NCI-H2227 treated with DMSO at 0.1 percent for 48 hours (cell line): ENCODE measurements at places on chromosomes 5 and 9.

DNA sequence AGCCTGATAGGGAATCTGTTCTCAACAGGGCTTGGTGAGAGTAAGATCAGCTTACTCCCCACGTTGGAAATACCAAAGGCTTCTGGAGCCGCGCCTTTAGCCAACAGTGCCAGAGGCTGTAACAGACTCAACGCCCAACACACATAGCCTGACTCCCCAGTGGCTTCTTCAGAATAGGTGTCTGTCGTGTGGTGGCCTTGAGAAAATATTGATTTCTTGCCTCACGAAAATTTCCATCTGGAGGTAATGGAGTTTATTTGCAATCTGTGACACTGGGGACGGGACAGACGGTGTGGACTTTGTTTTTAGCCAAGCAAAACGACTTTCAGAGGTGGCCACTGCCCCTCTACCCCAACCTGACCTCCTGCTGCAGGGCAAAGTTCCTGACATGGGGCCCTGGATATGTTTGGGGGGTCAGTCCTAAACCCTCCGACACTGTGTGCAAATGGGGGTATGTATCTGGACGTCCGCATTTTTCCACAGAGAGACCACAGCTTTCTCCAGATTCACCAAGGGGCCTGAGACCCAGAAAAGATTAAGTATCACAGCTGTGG is 189.3 kb downstream of the CDK5RAP2 start:
- DNase-seq = no peak

DNA sequence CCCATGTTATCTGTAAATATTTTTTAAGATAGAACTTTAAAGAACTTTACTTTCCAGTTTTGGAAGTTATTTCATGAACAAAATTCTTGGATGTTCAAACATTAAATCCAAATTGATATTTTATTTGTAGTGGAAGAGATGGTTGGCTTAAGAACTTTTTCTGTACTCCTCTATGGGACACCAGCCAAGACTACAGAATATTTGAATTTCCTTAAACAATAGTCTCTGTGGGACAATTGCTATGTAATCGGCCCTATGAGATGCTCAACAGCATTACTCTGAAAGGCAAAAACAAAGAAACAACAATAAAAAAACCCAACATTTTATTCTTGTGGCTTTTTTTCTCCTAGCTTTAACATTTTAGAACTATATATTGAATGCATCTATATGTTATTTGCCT is 289.3 kb downstream of the ARHGEF28 start:
- no peak for DNase-seq

- no peak for DNase-seq
Observed at GRCh38 chr9:137602661-137603060, 2.8 kb upstream of the ARRDC1 start.

DNA sequence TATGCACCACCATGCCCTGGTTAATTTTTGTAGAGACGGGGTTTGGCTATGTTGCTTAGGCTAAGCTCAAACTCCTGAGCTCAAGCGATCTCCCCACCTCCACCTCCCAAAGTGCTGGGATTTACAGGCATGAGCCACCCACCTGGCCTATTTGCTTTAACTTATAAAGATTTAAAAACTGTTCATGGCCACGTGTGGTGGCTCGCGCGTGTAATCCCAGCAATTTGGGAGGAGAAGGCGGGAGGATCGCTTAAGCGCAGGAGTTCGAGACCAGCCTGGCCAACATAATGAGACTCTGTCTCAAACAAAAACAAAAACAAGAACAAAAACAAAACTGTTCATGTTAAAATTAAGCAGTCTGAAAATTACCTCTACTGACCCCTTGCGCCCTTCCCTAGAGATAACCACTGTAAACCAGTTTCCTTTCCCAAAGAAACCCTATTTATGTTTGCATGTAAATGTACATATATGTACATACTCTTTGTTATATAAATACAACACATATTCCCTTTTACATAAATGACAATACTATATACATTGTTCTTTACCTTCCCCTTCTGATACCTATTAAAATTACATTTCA is 1.5 kb downstream of the AK6 start:
- DNase-seq = no peak

- peak; percentile 1 for DNase-seq
Observed at GRCh38 chr5:35803191-35803651, 53.5 kb upstream of the IL7R start.

GRCh38 chr9:120312031-120312430 is 267.9 kb downstream of the CDK5RAP2 start:
- no peak for DNase-seq

GRCh38 chr9:78114581-78114980 is 83.0 kb upstream of the GNAQ start:
- no peak for DNase-seq

GRCh38 chr9:112408819-112409218 is 28.9 kb downstream of the HSDL2 start:
- DNase-seq = no peak

GRCh38 chr5:63233361-63233760 is 654.7 kb downstream of the LRRC70 start:
- no peak for DNase-seq

DNA sequence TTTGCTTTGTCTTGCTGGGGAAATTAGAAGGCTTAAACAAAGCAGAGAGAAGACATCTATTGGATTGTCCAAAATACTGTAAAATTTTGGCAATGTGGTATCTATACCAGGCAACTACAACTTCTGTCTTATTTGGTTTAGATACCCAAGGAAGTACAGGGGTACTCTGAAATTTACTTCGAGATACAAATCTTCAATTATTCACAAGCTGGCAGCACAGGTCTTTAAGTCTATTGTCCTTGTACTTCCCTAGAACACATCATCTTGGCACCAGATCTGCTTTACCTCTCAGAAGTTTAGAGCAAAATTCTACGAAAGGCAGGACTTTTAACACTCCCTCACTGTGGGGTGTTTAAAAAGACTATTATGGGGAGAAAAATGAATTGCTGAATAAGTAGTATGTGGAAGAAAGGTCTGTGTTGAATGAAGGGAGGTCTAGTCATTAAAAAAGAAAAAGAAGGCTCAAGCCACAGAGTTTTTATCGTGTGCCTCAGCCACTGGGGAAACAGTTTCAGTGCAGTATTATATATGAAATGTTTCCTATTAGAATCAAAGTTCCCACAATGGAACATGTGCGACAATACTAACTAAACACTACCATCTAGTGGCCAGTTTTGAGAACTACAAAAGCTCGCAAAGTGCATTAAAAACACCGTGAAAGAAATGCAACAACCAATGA is 93.7 kb downstream of the PDE4D start:
- peak; percentile 56 for DNase-seq

DNA sequence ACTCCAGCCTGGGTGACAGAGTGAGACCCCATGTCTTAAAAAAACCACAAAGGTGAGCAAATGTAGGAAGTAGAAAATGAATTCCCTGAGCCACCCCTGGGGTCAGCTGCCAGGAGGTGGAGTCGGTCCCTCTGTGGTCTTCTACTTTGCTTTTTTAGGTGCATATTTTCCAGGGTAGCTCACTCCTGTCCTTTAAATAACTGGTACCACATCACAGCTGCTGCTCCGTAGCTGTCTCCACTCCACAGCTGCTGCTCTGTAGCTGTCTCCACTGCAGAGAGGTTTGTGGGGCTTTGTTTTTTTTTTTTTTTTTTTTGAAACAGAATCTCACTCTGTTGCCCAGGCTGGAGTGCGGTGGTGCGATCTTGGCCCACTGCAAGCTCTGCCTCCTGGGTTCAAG is 8.9 kb downstream of the WDR5 start:
- DNase-seq = no peak

DNA sequence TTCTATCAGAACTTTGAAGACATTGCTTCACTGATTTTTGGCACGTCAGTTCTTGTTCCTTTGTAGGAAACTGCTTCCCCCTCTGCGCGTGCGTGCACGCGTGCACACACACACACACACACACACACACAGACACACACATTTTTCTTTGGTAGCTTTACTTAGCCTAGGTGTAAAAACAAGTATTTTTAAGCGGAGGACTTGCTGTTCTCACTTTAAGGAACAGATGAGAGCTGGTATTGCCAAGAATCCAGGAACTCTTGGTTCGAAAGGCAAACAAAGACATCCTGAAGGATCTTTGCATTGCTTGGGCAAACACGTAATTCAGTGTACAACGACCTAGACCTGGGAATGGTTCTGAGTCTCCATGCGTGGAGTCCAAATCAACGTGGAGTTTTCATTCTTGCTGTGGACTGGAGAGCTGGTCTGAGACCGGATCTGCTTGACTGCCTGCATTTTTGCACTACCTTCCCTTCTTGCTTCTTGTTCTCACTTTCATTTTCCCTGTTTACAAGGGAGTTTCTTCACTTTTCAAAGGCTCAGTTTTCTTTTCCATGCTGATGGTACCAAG is 8.2 kb downstream of the TMEM268 start:
- DNase-seq = no peak

- no peak for DNase-seq
Observed at GRCh38 chr9:136248951-136249876, 3.6 kb upstream of the QSOX2 start.

- DNase-seq = no peak
Observed at GRCh38 chr5:43104057-43104456, 16.7 kb upstream of the ZNF131 start.

DNA sequence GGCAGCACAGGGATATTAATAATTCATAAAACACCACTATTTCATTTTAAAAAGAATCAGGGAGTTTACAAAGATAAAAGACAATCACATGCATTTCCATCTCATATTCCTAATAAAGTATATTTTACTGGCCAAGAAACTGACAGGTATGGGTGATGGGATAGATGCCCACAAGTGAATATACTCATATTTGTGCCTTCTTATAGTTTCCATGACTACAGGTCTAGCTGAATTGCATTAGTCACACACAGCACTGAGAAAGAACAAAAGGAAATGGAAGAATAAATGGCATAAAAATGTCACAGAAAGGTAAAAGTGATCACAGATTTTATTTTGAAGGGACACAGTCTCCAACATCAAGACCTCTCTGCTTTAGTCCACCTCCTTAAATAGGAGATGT is 193.5 kb downstream of the PLK2 start:
- no peak for DNase-seq

GRCh38 chr9:132182314-132183091 is 20.6 kb downstream of the NTNG2 start:
- DNase-seq = no peak

DNA sequence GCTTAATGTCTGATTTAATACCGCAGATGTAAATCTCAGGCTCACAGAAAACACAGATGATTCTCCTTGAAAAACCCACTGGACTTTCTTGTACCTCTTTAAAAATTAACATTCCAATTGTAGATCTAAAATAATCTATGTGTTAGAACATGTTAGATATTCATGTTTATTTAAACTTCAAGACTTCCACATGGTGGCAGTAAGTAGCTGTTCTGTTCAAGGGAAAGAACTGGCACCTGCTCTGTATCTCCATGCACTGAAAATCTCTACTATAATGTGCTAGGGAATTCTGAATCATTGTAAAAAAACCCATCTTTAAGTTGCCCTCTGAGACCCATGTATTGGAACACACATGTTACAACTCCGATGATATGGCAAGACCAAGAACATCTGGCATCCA is 366.9 kb downstream of the DMRTA1 start:
- DNase-seq = no peak

DNA sequence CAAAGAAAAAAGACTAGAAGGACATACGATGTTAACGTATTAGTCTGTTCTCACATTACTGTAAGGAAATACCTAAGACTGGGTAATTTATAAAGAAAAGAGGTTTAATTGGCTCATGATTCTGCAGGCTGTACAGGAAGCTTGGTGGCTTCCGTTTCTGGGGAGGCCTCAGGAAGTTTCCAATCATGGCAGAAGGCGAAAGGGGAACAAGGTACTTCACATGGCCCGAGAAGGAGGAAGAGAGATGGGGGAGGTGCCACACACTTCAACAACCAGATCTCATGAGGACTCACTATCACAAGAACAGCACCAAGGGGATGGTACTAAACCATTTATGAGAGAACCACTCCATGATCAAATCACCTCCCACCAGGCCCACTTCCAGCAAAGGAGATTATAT is 110.1 kb downstream of the CARTPT start:
- no peak for DNase-seq

DNA sequence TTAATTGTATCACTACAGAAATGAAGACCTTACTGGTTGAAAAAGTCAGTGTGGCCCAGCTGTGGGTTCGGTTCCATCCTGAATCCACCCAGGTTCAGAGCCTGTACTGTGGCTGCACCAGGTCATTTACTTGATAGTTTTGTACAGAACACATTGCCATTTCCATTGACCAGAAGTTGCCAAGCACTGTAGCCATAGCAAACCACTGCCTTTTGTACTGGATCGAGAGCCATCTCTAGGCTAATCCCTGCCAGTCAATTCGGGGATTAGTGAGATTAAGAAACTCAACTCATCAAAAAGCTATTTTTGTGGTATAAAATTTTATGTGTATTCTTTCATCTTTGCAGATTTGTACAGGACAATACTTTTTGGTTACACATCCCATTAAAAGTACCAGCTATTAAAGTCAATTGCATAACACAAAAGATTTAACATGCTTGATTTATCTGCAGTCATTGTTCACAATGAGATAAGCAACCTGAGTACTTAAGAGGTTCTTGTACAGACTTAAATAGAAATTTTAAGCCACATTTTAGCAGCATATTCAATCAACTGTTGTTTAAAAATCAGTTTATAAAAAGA is 108.5 kb upstream of the OTULINL start:
- no peak for DNase-seq

GRCh38 chr5:179326122-179326927 is 18.9 kb downstream of the ADAMTS2 start:
- no peak for DNase-seq

DNA sequence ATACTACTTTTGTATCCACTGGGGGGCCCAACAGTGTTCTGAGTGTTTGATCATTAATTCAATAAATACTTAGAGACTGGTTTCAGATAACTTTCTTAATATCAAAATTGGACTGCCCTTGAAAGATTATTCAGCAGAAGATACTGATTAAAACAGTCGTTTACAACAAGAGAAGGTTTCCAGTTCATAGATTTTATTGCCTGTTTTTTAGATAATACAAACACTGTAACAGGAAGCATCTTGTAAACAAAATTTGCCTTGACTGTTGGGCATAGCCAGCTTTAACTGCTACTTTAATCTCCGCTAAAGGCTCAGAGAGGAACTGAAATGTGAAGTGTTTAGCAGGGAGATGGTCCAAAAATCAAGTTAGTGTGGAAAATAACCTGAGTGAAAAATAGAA is 1168.7 kb upstream of the NUDT12 start:
- no peak for DNase-seq

GRCh38 chr5:146751054-146751453 is 127.5 kb downstream of the PPP2R2B start:
- no peak for DNase-seq

DNA sequence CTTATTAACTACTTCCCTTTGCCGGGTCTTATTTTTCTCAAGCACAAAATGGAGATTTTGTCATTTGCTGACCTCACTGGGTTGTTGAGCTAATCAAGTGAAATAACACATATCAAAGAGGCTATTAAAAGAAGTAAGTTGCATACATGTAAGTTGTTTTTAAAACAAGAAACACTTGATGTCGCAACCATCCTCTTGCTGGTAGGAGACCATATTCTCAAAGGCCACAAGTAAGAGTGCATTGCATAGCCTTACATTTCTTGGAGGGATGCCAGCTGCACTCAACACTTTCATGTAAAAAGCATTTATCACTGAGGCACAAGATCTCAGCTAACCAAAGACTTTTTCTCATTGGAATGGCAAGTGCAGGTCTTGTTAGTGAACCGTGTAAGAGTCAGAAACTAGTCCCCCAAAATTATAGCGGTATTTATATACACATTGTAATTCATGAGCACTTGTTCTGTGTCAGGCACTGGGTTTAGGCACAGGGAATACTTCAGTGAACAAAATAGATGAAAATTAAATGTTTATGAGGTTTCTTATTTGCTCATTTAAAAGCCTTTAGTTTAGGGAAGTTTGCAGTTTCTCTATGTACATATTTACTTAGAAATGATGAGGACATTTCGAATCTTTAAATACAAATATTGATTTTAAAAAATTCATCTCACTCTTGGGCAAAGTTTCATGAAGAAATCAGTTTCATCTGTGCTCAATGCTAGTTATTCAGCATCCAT is 72.0 kb downstream of the ZFAND5 start:
- DNase-seq = no peak
